ENCODE measurements at places on chromosomes 4 and X.
A peak's percentile ranks its signal among the peaks of the same experiment; 100 is the strongest.

DNA sequence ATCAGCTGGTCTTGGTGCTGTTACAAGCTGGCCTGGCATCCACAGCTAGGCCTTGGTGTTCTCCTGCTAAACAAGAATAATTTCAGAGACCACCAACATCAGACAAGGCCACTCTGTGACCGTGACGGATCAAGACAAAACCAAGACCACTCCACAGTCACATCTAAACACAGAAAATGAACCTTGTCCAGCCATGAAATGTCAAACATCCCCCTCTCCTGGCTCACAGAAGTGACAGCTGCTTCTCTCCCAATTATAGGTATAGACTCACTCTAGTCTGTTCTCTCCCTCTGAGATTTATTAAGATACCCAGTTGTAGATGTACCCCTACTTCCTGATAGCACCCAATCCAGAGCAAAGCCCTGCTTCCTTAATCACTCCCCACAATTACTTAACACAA is 40.4 kb downstream of the EFHC2 start:
- H3K27me3 ChIP-seq, result no peaks in the 10 kb centered on the region
- H3K4me1 ChIP-seq, result no peaks in the 10 kb centered on the region
- no peak overlapping the region for H3K4me3 ChIP-seq
- no peak for DNase-seq
- H3K27ac ChIP-seq, result no peak overlapping the region

- no peak overlapping the region for H3K4me3 ChIP-seq
- H3K4me1 ChIP-seq, result peaks cover 9% of the 10 kb centered on the region
- DNase-seq, result no peak
- no peaks in the 10 kb centered on the region for H3K36me3 ChIP-seq
- H3K27me3 ChIP-seq, result no peaks in the 10 kb centered on the region
Observed at GRCh38 chr4:70734971-70735370, 13.2 kb downstream of the RUFY3 start.

- H3K36me3 ChIP-seq, result no peaks in the 10 kb centered on the region
- no peak for DNase-seq
- H3K4me3 ChIP-seq, result no peak overlapping the region
- peaks cover 41% of the 10 kb centered on the region for H3K4me1 ChIP-seq
- H3K27me3 ChIP-seq, result no peaks in the 10 kb centered on the region
Observed at GRCh38 chr4:143375326-143376073, 38.8 kb downstream of the GAB1 start.

- peaks cover 20% of the 10 kb centered on the region for H3K4me1 ChIP-seq
- no peaks in the 10 kb centered on the region for H3K36me3 ChIP-seq
- no peak overlapping the region for H3K4me3 ChIP-seq
- DNase-seq, result peak; percentile 38
- peak overlapping the region; percentile 84 for H3K27ac ChIP-seq
Observed at GRCh38 chrX:43087830-43088229, 309.9 kb upstream of the PPP1R2C start.

GRCh38 chrX:85922821-85923220 is 124.5 kb downstream of the CHM start:
- no peak overlapping the region for H3K4me3 ChIP-seq
- no peaks in the 10 kb centered on the region for H3K27me3 ChIP-seq
- no peaks in the 10 kb centered on the region for H3K36me3 ChIP-seq
- no peak overlapping the region for H3K27ac ChIP-seq

Measured in cardiac muscle cell (in vitro differentiated cells and primary cell).